ENCODE measurements at places on chromosomes 5 and 9.

GRCh38 chr9:76562511-76562911, 103.5 kb downstream of the GCNT1 start:
- no peak for DNase-seq

DNA sequence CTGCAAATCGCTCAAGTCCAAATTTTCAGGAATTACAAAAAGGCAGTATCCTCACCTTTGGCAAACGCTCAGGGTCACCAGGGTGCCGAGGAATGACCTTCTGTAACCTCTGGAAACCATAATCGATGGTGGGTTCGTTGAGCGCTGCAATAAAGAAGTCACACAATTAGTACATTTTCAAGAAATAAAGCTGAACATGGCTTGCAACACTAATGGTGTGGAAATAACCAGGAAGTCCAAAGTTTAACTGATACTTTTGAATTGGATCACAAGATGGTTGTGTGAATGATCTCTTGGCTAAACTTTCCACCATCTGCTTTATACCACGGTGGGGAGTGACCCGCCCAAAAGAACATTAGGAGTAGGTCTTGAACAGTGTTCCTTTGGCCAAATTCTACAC, 368.7 kb downstream of the EBF1 start:
- DNase-seq, result no peak

DNA sequence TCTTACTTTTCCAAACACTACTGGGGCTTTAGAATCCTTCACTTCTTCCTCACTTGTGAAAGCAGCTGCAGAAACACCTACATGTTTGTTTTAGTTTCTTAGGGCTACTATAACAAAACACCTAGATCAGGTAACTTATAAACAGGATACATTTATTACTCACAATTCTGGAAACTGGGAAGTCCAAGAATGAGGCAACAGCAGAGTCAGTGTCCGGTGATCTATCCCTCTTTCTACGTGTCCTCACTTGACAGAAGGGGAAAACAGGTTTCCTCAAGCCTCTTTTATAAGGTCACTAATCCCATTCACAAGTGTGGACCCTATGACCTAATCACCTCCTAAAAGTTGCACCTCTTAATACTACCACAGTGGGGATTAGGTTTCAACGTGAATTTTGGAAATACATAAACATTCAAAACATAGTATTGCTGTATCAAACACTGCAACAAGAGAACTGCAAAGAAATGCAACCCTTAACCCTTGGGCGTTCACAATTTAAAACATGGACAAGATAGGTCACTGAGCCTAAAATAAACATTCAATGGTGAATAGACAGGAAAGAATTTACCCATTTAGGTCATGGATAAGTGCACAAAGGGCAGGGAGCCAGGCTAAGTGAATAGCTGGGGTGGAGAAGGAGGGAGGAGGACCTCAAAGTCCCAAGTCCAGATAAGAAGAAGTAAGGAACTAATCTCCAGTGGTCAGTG, 104.3 kb downstream of the PIK3R1 start:
- DNase-seq, result no peak

DNA sequence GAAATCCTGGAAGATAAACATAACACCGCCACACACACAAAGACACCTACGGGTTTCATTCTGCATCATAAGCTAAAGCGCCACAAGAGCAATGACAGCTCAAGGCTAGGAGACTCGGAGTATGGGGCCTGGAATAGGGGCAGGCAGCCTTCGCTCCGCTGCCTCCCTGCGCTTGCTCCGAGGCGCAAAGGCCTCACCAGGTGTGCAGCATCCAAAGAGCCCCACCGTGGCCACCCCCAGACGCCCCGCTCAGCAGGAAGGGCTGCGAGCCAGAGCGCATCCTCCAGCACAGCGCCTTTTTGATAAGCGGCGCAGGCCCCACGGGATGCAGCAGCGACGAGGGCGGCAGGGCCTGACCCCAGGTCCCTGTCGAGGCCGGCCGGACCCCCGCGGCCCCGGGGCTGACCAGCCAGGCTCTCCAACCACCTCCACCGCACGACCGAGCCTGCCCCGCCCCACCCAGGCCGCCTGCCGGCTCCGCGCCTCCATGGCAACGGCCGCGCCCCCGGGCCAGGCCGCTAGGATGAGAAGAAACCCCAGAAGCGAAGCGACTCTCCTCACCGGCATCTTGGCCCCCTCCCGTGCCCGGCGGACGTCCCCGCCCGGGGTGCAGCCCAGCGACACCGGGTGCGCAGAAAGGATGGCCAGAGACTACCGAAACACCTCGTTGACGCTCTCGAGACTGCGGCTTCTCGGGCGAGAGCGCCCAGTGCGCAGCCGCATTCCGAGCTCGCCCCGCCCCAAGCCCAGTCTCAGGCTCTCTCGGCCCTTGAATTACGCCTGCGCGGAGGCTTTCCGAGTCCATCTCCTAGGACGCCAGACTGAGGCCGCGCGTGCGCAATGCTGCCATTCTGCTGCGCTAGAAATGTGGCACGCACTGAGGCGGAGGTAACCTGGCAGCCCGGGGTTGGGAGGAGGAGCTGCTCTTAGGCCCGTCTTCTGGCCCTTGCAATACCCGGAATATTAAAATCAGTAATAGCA, at the start of gene KIF3A:
Gene KIF3A, minus strand, starts transcription at position 694 of the 981 bp plus-strand sequence. Its CDS starts 127 bp downstream, at position 567.
- peak; percentile 94 for DNase-seq

- DNase-seq, result no peak
These were observed 12.2 kb downstream of the MEGF9 start for GRCh38 chr9:120702075-120702474.

- no peak for DNase-seq
These were observed 450.7 kb downstream of the EFNA5 start for GRCh38 chr5:107219993-107220392.

DNA sequence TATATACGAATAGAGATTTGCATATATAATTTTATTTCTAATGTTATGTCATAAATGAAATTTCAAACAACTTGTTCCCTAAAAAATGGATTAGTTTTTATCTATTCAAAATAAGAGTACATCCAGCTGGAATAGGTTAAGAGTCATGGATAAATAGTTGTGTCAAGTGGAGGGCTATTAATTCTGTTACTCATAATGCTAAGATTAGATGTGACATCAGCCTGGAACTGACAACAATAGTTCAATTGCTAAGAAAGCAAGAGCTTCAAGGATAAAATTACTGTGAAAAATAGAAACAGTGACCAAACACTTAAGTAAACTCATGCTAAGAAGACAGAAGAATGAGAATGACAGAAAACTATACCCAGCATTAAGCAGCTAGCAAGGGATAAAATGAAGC, 92.2 kb upstream of the CDH9 start:
- no peak for DNase-seq

DNA sequence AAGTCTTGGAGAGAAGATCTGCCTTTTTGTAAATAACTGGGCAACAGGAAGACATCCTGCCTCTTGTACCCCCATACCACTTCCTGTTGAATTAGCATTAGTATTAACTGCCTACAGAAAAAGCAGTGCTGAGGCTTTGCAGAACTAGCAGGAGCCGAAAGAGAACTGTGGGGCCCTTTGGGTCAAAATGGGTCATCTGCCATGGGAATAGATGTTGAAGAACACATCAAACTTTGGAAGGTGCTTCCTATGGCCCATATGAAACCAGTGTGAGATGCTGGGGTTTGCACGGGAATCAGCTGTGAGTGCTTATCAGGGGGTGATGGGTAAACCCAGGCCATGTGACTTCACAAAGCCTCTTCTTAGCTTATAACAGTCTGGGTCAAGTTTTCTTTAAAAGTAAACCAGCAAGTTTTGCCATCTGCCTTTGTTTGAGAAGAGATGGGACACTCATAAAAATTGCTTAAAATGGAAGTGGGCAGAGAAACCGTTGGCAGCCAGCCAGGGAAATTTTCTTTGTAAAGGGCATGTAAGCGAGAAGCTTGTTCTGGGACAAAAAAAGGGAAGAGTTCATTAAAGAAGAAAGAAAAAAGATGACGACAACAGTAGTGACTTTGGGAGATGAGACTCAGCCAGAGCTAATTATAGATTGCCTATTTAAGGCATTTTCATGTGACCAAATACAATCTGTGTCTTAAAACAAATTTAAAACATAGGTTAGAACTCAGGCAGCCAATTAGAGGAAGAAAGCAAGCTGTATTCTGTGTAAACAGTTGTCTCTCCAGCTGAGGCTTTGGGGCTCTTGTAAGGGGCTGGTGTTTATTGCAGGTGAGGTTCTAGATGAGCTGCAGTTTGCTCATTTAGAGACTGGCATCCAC, 4.4 kb downstream of the SLC25A25 start:
- DNase-seq, result peak; percentile 88

- no peak for DNase-seq
These were observed 62.3 kb upstream of the HMHB1 start for GRCh38 chr5:143749581-143750205.

DNA sequence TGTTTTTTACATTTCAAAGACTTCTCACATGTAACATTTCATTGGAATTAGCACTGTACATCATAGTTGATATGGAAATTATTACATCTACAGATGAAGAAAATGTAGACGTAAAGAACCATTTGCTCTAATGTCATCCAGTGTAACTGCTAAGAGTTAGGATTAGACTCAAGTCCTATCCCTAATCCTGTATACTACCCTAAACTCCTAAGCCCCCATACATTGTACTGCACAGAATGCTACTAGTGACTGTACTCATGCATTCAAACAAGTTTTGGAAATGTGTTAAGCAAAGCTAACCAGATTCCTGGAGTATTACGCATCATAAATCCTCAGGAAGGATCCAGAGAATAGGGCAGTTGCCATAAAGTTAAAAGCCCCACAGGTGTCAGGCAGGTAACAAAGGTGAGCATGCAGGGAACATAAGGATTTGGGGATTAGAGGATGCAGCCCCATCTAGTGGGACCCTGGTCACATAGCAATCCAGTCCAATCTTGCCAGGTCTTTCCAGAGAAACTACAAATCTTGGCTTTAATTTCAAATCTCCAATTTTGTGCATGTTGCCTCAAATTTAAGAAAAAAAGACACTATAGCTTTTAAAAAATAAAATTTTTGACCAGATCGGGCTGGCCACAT, 32.0 kb downstream of the HAVCR1 start:
- no peak for DNase-seq

DNA sequence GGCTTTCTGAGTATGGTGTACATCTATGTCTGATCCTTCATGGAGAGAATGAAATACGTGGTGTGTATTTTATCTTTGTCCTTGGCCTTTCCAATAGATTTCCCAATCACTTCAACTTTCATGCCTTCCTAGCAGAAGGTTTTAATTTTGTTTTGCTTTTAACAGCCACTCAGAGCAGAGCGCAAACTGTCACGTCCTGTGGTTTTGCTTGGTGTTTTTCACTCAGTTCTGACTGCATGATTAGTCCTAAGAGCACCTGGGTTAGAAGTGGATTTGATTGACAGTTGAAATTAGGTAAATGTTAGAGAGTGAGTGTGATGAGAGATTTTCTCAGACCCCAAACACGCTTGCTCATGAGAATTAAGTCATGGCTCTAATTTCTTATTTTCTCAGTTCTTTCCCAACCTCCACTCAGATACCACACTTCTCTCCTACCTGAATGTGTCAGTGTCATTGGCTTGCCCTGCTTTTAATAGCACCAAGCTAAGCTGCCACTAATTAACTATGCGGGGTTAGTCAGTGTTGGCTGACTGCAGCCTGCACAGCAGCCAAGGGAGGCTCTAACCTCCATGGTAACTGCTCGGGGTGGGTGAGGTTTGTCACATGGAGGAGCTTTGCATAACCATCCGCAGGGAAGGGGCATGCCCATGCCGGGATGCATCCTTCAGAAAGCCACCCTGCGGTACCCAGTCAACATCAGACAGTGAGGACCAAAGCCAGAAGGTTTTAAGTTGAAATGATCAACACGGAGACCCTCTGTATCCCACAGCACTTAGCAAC, 173.4 kb downstream of the NR3C1 start:
- no peak for DNase-seq

DNA sequence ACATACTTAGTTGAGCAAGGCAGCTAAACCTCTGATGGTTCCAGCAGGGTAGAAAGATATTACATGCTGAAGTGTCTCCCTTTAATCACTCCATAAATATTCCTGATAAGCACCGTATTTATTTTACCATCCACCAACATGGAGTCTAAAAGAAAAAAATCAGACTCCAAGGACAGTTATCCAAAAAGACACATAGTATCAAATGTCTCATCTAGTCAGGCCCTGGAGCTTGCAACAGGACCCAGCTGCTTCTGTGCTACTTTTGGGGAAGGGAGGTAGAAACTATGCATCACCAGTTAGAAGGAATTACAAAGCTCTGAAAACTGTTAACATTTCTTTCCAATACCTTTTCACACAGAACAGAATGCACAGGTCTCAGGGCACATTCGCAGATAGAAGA, 88.1 kb downstream of the S1PR3 start:
- DNase-seq, result no peak

Measured in coronary artery (tissue), 2 donors.